Nasal cavity respiratory epithelium epithelial cell of viscerocranial mucosa (primary cell): ENCODE measurements at places on chromosomes 2 and 18. TPM values are rescaled to one million over a fixed set of nuclear protein-coding genes. Genes with fewer than 3 reads are reported as not detected.

FZD7 gene
- 2.1 and 4.1 TPM in 2 replicates for total RNA-seq

KCNJ3 gene
- total RNA-seq: not detected in 2 replicates

SNORC gene
- total RNA-seq: 0.34 and 1.1 TPM in 2 replicates

MOGAT1 gene
- total RNA-seq: not detected in 2 replicates

IL37 gene
- not detected in 2 replicates for total RNA-seq

RAD51AP2 gene
- 0.34 and 0.57 TPM in 2 replicates for total RNA-seq

CHRNA1 gene
- total RNA-seq: not detected in 2 replicates

B3GNT7 gene
- total RNA-seq: under 0.01 and 1.3 TPM in 2 replicates

CCDC150 gene
- 1.6 and 2.7 TPM in 2 replicates for total RNA-seq

REEP1 gene
- under 0.01 TPM in 1 of 2 replicates, not detected in the other for total RNA-seq

SRD5A2 gene
- total RNA-seq: under 0.01 and 0.07 TPM in 2 replicates

TCF23 gene
- under 0.01 TPM in 1 of 2 replicates, not detected in the other for total RNA-seq

SERPINB12 gene
- total RNA-seq: 0.28 and 0.34 TPM in 2 replicates

ABCG8 gene
- total RNA-seq: not detected in 2 replicates

SPDYA gene
- 0.68 and 2.1 TPM in 2 replicates for total RNA-seq

ANKRD36B gene
- total RNA-seq: 5.8 and 23.4 TPM in 2 replicates

CAPN13 gene
- total RNA-seq: 4.2 TPM in 1 of 2 replicates, not detected in the other

ALPI gene
- total RNA-seq: not detected in 2 replicates

SPEG gene
- total RNA-seq: 4.1 and 9.6 TPM in 2 replicates

SERPINB3 gene
- total RNA-seq: 32.5 and 258 TPM in 2 replicates

SCN1A gene
- 0.07 TPM in 1 of 2 replicates, not detected in the other for total RNA-seq

SPHKAP gene
- total RNA-seq: not detected in 2 replicates

ELOA2 gene
- not detected in 2 replicates for total RNA-seq

SPATA3 gene
- not detected in 2 replicates for total RNA-seq

SOWAHC gene
- total RNA-seq: 81.3 and 97.8 TPM in 2 replicates

ZNF519 gene
- total RNA-seq: 1.0 and 2.3 TPM in 2 replicates

MALT1 gene
- total RNA-seq: 57.4 and 67.0 TPM in 2 replicates

CAPN14 gene
- 1.4 and 6.1 TPM in 2 replicates for total RNA-seq

RGPD3 gene
- total RNA-seq: 0.34 and 0.43 TPM in 2 replicates

ACTG2 gene
- under 0.01 and 0.21 TPM in 2 replicates for total RNA-seq

TRIM43 gene
- total RNA-seq: under 0.01 TPM in 1 of 2 replicates, not detected in the other

ANTXR1 gene
- 4.4 and 19.9 TPM in 2 replicates for total RNA-seq

PFN4 gene
- total RNA-seq: 0.34 and 0.43 TPM in 2 replicates

MTCL1 gene
- 17.8 and 37.7 TPM in 2 replicates for total RNA-seq

NYAP2 gene
- total RNA-seq: under 0.01 TPM in 1 of 2 replicates, not detected in the other

GAD1 gene
- 0.34 and 2.2 TPM in 2 replicates for total RNA-seq

EPB41L5 gene
- total RNA-seq: 34.5 and 44.1 TPM in 2 replicates
